ENCODE measurements at places on chromosomes 4 and X.

- DNase-seq = no peak
Observed at GRCh38 chr4:10168151-10168550, 51.6 kb upstream of the WDR1 start.

- DNase-seq = no peak
Observed at GRCh38 chrX:2829469-2830246, 928 bp downstream of the GYG2 start.

GRCh38 chrX:111779582-111779981 lies 96.4 kb upstream of the TRPC5OS start:
- no peak for DNase-seq

- DNase-seq = no peak
Observed at GRCh38 chrX:17414027-17414658, 39.1 kb downstream of the NHS start.

DNA sequence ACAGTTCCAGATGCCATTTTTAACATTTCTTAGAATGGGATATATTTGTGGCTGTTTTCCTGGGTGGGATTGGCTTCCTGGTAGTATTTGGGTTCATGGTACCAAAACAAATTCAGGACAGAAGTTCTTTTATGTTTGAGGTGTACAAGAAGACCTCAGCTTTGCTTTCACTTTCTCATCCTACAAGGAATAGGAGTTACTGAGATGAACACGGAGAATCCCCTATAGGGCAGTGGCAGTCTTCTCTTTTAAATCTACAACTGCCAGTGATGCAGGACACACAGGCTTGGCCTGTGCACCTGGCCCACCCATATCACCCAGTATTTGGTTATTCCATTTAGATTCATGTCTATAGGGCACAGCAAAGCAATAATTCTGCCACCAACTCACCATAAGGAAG lies 35.2 kb downstream of the SLC10A7 start:
- no peak for DNase-seq

GRCh38 chr4:76702440-76703122 lies 195.4 kb downstream of the SOWAHB start:
- DNase-seq = no peak

DNA sequence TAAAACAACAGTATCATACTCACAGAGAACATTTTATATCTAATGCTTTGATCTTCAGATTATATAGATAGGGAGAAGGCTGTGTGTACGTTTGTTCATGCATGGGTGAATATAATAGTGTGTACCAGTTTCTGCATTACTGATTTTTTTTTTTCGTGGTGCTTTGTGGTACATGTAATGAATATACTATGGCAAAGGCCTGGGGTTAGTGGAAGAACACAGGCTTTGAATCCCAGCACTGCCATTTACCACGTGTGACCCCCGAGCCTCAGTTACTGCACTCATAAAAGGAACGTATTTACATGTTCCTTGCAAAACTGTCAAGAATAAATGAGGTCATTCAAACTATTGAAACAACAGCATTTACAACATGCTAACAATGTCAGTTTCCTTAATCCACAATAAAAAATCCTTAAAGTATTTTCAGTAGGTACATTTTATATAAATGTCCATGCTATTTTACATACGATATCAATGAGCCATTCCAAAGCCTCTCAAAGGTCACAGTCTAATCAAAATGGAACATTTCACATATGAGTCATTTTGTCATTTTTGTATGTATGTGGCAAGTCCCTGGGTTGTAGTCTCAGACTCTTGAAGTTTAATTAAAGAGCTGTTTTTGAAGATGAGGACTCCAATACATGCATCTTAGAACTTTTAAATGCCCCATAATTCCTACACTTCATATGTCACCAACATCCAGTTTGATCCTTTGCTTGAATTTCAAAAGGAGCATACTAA lies 242.8 kb downstream of the PPP3CA start:
- no peak for DNase-seq

GRCh38 chrX:144896323-144896722 lies 351.0 kb upstream of the SPANXN1 start:
- DNase-seq = no peak

GRCh38 chr4:56908206-56909085 lies 746 bp downstream of the REST start:
- peak; percentile 22 for DNase-seq

All from RCC 7860 (cell line).